Breast epithelium (tissue), 4 donors: ENCODE measurements at places on chromosomes 7 and 10. TPM values are rescaled to one million over a fixed set of nuclear protein-coding genes. Genes with fewer than 3 reads are reported as not detected.

CREB5 gene
- 17.3 TPM for total RNA-seq

RNF133 gene
- 0.80 TPM for total RNA-seq

ZCCHC24 gene
- total RNA-seq, result 50.8 TPM

DEPP1 gene
- 139 TPM for total RNA-seq

HTR5A gene
- not detected for total RNA-seq

TMEM229A gene
- not detected for total RNA-seq

MYH16 gene
- total RNA-seq, result not detected

OR2A1 gene
- 0.33 TPM for total RNA-seq

HYAL4 gene
- total RNA-seq, result 0.15 TPM

DNA sequence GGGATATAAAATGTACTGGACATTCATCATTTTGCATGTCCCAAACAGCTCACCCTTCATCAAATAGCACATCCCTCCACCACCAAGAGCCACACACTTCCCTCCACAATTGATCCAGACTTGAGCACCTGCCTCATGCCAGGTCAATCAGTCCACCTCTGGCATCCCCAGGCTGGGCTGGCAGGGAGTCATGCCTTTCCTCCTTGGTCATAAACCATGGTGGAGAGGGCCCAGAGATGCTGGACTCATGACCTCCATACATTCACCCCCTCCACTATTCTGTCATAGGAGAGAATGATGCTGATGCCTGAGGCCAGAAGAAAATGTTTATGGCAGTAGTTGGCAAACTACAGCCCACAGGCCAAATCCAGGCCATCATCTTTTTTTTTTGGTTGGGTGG lies 16.1 kb upstream of the GDF10 start:
- no peaks in the 10 kb centered on the region for H3K4me1 ChIP-seq
- no peaks in the 10 kb centered on the region for H3K27me3 ChIP-seq
- H3K36me3 ChIP-seq, result no peaks in the 10 kb centered on the region
- H3K27ac ChIP-seq, result no peak overlapping the region
- DNase-seq, result no peak

DNA sequence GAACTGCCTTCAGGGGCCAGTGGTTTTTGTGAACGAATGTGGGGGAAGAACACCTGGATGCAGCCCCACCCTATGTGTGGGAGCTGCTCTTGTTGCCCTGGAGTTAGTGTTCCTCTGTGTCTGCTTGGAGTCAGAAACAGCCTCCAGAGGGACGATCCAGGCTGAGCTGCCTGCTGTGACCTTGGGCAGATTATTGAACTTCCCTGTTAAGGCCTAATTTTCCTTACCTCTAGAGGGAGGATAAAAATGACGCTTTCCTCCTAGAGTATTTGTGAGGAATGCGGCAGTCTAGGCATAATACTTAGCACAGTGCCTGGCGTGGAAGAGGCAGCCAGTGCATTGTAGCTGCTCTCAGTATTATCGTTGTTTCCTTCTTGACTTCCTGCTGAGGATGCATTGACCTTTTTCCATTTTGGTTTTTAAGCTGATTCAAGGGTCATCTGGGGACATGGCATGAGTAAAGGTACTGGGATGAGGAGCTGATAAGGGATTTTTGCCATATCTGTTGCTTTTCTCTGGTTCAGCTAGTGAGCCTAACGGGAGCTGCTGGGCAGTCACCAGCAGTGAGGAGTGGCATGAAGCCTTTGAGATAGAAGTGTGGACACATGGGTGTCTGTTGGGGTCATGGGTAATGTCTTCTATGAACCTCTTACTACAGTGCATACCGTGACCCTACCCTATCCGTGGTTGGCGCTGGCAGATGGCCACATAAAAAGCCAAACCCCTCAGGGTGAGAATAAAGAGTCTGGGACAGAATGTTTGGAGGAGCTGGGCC lies 6.4 kb downstream of the ZFYVE27 start:
- H3K4me3 ChIP-seq, result no peak overlapping the region
- H3K27me3 ChIP-seq, result no peaks in the 10 kb centered on the region
- peaks cover 2% of the 10 kb centered on the region for H3K4me1 ChIP-seq
- no peak for DNase-seq
- H3K27ac ChIP-seq, result no peak overlapping the region

GRCh38 chr7:111112439-111112838 lies 21.5 kb downstream of the LRRN3 start:
- H3K27me3 ChIP-seq, result no peaks in the 10 kb centered on the region
- no peaks in the 10 kb centered on the region for H3K4me1 ChIP-seq
- H3K4me3 ChIP-seq, result no peak overlapping the region
- no peaks in the 10 kb centered on the region for H3K36me3 ChIP-seq
- no peak overlapping the region for H3K27ac ChIP-seq
- DNase-seq, result no peak

DNA sequence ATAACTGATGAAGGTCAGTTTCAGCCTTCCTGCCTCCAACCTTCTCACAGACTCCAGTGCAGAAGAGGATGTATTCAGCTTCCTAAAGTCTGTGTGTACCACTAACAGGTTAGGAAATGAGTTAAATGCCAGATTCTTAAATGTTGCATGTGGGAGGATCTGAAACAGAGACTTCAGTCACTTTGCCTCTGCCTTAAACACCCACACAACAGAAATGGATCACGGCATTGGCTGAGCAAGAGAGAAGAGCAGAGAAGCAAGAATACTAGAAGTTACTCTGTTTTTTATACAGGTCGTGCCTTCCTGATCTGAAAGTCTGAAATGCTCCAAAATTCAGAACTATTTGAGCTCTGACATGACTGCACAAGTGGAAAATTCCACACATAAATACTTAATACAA lies 98.9 kb upstream of the ARHGAP21 start:
- DNase-seq, result no peak
- no peaks in the 10 kb centered on the region for H3K27me3 ChIP-seq
- no peak overlapping the region for H3K4me3 ChIP-seq
- H3K4me1 ChIP-seq, result no peaks in the 10 kb centered on the region

DNA sequence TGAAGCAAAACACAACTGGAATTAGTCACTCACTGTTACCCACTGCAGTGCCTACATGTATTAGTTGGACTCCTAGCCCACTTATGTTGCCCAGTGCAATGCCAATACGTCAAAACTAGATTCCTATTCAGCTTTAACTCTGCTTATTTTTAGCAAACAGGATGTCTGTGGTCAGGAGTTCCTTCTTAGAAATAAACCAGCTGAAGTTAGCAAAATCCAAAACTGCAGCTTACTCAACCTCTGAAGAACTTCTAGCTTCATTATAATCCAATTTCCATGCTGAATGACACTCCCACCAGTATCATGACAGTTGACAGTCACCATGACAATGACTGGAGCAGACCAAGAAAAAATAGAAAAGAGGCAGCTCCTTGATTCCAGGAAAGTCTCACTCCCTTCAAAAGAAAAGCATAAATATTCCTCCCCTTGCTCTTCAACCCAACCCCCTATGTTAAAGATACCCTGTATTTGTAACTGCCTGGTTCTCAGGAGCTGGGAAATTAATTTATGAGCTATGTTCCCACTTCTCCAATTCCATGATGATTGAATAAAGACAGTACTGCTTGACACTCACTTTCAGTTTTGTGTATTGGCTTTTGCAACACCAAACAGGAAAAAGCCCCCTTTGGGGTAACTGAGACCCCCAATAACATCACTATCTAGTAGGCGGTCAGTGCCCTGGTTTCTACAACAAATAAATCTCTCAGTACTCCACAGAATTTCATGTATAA lies 327.4 kb downstream of the SORCS1 start:
- no peak overlapping the region for H3K27ac ChIP-seq
- no peak overlapping the region for H3K4me3 ChIP-seq
- no peaks in the 10 kb centered on the region for H3K36me3 ChIP-seq

GRCh38 chr10:79976999-79977398 lies 28.1 kb upstream of the SFTPD start:
- no peaks in the 10 kb centered on the region for H3K36me3 ChIP-seq
- no peak for DNase-seq
- no peak overlapping the region for H3K4me3 ChIP-seq
- no peaks in the 10 kb centered on the region for H3K27me3 ChIP-seq
- H3K4me1 ChIP-seq, result peaks cover 3% of the 10 kb centered on the region
- no peak overlapping the region for H3K27ac ChIP-seq

DNA sequence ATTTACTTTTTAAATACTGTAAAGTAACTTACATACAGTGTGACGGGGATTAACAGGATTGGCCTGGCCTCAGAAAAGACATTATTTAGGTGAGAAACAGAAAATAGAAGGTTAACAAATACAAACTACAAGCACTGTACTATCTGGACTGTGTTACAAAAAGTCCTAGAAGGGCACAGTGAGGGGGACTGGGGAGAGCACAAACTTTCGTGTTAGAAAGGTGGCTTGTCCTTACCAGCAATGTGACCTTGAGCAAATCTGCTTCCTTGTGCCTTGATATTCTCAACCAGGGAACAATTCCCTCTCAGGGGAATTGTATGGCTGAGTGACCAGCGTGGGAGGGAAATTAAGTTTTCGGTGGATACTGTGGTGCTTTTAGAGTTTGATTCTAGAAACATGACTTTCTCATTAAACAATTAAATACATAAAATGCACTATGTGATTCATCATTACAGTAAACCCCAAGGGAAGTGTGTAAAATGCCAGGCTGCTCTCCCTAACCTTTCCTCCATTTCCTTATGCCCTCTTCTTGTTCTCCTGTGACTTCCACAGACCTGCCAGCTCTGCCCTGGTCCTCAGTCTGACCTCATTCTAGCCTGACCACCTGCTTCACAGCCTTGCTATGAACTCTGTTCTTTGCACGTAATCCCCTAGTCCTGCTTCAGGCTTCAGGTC lies 57.7 kb downstream of the OSBPL3 start:
- no peak overlapping the region for H3K4me3 ChIP-seq
- H3K4me1 ChIP-seq, result no peaks in the 10 kb centered on the region
- no peaks in the 10 kb centered on the region for H3K36me3 ChIP-seq
- H3K27me3 ChIP-seq, result no peaks in the 10 kb centered on the region
- no peak overlapping the region for H3K27ac ChIP-seq

DNA sequence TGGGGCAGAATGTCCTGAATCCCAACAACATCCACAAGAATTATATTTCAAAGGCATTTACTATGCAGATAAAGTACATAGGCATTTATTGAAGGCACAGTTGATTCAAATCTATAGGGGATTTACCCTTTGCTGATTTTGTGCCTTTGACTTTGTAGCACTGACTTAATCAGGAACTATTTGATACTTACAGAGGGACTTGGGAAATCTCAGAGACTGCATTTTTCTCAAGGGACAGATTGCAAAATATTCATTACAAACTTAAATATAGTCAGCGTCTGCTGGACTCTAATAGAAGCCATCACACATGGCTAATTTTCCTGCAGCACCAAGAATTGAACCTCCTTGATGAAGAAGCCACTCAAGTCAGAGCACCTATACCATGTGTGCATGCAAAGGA lies 44.9 kb downstream of the FAS start:
- DNase-seq, result no peak
- no peak overlapping the region for H3K27ac ChIP-seq
- H3K4me1 ChIP-seq, result no peaks in the 10 kb centered on the region
- H3K36me3 ChIP-seq, result no peaks in the 10 kb centered on the region
- H3K4me3 ChIP-seq, result no peak overlapping the region

DNA sequence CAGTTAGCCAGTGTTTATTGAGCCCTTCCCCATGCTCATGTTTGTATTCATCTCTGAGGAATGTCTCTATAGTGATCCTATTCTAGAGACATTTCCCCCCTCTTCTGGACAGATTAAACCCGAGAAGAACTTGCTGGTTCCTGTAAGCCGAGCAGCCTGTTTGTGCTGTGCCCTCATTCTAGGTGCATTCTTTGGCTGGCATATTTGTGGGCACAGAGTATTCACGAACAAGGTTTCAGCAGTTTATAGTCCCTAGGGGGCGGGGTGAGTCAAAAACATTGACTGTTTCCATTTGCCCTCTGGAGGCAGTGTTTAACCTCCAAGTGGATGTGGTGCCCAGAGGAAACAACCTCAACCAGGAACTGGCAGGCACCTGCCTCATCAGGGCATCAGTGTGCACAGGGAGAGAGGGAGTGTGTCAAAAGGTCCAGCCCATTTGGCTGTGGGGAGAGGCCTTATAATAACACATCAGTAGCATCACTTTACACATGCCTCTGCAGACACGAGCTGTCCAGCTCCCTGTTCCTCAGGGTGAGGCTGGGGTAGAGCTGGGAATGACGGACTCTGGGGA lies 273.3 kb upstream of the LRGUK start:
- H3K27ac ChIP-seq, result no peak overlapping the region
- peak; percentile 60 for DNase-seq
- no peak overlapping the region for H3K4me3 ChIP-seq
- H3K36me3 ChIP-seq, result no peaks in the 10 kb centered on the region

GRCh38 chr7:3461923-3462322 lies 160.9 kb downstream of the SDK1 start:
- H3K27me3 ChIP-seq, result no peaks in the 10 kb centered on the region
- H3K4me3 ChIP-seq, result no peak overlapping the region
- H3K4me1 ChIP-seq, result no peaks in the 10 kb centered on the region
- H3K36me3 ChIP-seq, result no peaks in the 10 kb centered on the region

DNA sequence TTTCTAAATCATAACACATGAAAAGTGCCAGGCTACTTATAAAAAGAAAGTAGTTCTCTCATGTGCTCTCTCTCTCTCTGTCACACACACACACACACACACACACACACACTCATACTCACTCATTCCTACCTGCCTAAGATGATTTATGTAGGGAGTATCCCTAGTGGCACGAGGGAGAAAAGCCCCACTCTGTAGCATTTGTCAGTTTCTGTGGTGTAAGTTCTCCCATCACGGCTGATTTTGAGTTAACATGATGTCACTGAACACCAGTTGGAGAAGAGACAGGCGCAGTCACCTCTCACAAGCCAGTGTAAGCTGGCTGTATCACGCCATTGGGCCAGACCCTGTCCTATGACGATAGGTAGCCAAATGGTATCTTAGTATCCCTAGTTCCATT lies 395.4 kb downstream of the SFMBT2 start:
- H3K27me3 ChIP-seq, result no peaks in the 10 kb centered on the region
- no peak overlapping the region for H3K4me3 ChIP-seq
- H3K27ac ChIP-seq, result no peak overlapping the region
- DNase-seq, result no peak
- no peaks in the 10 kb centered on the region for H3K36me3 ChIP-seq

- DNase-seq, result no peak
- H3K4me1 ChIP-seq, result no peaks in the 10 kb centered on the region
- no peak overlapping the region for H3K27ac ChIP-seq
Measured at GRCh38 chr7:139124084-139124914, 14.8 kb upstream of the ZC3HAV1 start.

GRCh38 chr10:61477451-61477850 lies 24.3 kb upstream of the TMEM26 start:
- no peak overlapping the region for H3K27ac ChIP-seq
- no peaks in the 10 kb centered on the region for H3K36me3 ChIP-seq
- no peak for DNase-seq
- no peaks in the 10 kb centered on the region for H3K27me3 ChIP-seq
- no peak overlapping the region for H3K4me3 ChIP-seq

DNA sequence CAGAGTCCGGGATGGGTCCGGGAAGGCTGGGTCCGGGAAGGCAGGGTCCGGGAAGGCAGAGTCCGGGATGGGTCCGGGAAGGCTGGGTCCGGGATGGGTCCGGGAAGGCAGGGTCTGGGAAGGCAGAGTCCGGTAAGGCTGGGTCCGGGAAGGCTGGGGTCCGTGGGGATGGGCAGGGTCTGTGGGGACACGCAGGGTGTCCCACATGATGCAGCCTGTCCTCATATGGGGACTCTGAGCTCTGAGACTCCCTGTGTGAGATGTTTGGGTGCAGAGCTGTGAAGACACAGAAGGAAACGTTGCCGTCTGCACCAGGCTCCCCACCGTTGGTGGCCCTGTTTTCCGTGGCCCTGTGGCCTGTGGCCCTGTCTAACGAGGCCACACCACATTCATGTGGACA lies 45.7 kb upstream of the ADGRA1 start:
- H3K36me3 ChIP-seq, result no peaks in the 10 kb centered on the region
- no peak overlapping the region for H3K27ac ChIP-seq
- DNase-seq, result no peak
- H3K4me1 ChIP-seq, result no peaks in the 10 kb centered on the region
- no peak overlapping the region for H3K4me3 ChIP-seq
